ENCODE measurements at places on chromosomes 4 and X.

- no peak for DNase-seq
Observed at GRCh38 chrX:3370656-3371055, 24.2 kb upstream of the MXRA5 start.

DNA sequence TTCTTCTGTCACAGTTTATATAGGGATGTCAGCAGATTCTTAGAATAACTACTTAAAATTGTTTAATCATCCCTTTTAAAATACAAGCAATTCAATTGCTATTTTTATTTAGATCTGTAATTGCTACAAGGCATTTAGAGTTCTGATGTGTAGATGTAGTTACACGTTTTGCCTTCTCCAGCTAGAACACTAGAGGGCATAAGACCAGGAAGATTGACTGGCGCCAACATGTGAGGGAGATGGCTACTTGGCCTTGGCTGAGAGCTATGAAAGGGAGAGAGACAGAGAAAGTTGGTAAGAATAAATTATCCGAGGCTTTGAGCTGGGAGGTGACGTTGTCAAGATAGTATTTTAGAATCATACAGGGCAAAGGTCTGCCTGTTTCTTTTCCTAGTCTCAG, 563.7 kb upstream of the PRKX start:
- no peak for DNase-seq

GRCh38 chr4:141216002-141216761, 4.5 kb upstream of the ZNF330 start:
- no peak for DNase-seq

GRCh38 chr4:74848774-74849173, 54.5 kb upstream of the BTC start:
- DNase-seq: no peak

- no peak for DNase-seq
Observed at GRCh38 chr4:71189471-71189870, 149.3 kb upstream of the SLC4A4 start.

DNA sequence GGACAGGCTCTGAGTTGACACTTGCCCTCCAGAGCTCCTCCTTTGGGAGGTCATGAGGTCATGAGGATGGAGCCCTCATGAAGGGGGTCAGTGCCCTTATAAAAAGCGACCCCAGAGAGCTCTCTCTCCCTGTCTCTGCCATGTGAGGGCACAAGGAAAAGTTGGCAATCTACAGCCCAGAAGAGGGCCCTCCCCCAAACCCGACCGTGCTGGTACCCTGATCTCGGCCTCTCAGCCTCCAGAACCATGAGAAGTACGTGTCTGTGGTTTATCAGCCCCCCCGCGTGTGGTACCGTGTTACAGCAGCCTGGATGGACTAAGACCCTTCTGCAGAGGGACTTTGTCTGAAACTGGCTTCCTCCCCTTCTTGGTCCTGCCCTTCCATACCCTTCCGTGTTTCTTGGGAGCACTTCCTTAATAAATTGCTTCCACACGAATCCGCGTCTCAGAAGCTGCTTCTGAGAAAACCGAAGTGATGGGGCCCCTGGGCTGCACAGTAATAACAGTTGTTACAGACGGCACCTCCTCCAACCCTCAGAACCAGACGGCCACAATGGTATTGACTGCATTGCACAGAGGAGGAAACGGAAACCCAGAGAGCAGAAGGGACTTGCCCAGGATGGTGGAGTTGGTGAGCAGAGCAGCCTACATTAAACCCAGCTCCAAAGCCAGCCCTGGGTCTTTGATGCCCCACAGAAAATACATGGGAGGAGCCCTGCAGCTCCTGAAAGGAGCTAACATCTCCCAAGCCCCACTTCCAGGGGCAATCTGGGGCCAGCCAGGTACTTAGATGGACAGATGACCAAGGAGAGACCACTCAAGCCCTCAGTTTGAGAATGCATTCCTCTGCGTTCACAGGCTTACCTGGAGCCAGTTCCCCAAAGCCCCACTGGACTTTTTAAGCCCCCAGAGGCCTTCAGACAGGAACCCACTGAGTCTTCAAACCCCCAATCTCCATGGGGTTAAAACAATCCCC, 242.7 kb downstream of the BCOR start:
- DNase-seq: peak; percentile 40

GRCh38 chr4:153955327-153955726, 166.4 kb upstream of the SFRP2 start:
- no peak for DNase-seq

DNA sequence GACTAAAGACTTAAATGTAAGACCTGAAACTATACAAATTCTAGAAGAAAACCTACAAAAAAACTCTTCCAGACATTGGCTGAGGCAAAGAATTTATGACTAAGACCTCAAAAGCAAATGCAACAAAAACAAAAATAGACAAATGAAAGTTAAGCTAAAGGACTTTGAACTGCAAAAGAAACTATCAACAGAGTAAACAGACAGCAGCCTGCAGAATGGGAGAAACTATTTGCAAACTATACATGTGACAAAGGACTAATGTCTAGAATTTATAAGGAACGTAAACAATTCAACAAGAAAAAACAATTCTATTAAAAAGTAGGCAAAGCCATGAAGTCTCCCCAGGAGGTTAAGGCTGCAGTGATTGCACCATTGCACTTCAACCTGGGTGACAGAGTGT, 9.1 kb downstream of the FAM47E start:
- no peak for DNase-seq
